NT2/D1 (cell line): ENCODE measurements at places on chromosomes 5 and 9.

- DNase-seq: no peak
These were observed 1.9 kb downstream of the RAI14 start for GRCh38 chr5:34657988-34658387.

DNA sequence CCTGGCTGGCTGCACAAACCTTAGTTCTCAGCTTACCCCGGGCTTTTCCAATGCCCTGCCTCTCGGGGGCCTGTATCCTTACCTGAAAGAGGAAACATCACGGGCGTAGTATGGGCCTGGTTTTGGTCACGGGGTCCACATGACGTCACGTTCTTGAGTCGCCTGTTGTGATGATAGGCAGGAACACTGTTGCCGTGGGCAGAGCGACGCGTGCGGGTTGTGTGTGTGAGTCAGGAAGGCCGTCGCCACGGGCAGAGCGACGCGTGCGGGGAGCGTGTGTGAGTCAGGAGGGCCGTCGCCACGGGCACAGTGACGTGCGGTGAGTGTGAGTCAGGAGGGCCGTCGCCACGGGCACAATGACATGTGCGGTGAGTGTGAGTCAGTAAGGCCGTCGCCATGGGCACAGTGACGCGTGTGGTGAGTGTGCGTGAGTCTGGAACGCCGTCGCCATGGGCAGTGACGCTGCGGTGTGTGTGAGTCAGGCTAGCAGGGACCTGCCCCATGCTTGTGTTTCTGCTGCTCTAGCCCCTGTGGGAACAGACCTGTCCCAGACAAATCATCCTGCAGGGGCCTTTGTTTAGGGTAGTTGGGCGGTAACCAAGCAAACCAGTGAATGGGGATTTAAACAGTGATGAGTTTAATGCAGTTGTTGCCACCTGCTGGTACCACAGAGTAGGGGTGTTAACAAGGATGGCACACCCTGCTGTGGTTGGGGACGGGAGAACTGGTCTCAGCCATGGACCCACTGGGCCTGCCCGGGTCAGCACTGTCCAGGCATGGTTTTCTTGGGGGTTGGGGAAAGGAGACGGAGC is 19.8 kb downstream of the TRIP13 start:
- no peak for DNase-seq

DNA sequence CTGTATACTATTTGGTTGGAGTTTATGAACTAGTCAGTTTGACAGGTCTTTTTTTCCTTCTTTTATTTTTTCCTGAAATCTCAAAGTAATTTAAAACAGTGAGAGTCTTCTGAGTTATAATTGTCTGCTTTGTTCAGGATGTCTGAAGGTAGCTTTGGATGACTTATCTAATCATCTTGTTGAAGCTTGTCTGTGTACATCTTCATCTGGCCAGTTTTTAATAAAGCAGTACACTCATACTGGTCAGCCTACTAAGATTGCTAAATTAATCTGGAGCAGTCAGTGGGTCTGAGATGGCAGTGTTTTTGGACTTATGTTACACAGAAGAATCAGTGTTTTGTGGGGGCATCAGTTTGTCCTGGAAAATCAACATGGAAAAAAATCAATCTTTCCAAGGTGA is 482.4 kb downstream of the CDH10 start:
- no peak for DNase-seq

DNA sequence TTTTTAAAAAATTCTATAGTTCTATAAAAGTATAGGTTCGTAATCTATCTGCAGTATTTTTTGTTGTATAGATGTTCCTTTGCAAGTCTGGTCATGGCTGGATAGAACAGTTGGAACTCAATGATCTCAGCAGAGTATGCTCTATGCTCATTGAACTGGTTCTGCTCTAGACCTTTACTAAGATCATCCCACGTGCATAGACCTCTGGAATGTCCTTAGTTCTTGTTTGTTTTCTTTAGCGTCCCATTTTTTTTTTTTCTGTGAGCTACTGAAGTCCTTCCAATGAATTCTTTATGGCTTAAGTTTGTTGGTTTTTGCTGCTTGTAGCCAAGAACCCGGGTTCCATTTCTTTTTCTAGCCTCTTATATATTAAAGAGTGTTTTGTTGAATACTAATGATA is 3.5 kb downstream of the TMEM38B start:
- no peak for DNase-seq

DNA sequence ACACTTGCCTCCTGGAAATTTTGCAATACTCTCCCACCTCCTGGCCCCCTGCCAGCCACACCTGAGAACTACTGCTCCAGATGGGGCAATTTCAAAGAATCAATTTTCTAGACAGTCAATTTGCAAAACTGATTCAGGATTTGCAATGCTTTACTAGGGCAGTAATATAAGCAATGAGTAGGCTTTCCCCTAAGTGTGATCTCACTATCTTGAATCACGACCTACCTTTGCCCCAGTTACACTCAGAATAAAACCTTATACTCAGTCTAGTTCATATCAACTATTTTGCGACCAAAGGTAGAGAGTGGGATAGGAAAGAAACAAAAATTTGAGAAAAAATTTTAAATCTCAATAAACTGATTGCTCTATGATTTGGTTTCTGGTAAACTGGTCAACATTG is 54.4 kb downstream of the DROSHA start:
- DNase-seq: no peak

DNA sequence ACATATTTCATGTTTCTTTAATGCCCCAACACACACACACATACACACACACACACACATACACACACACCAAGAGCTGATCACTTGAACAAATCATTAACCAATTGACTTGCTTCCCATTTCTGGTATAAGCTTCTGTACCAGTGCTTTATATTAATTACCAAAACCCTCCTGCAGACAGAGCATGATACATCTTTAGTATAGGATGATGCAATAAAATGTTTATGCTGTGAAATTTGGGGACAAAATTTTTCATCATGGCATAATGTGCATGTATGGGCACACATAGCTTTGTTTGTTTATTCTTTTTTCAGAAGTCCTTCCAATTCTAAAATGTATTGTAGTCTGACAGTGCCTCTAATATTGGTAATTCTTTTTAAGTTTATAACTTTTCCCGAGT is 34.5 kb downstream of the SLC1A3 start:
- DNase-seq: no peak
